T-helper 2 cell treated with Interferon-gamma antibody and Interleukin-4, amounts not matched to agents 5 μg/mL and 100 μg/mL, for 36 hours (primary cell): ENCODE measurements at places on chromosomes 16 and 17.

- DNase-seq: no peak
Observed at GRCh38 chr17:63024716-63025115, 58.7 kb downstream of the TANC2 start.

DNA sequence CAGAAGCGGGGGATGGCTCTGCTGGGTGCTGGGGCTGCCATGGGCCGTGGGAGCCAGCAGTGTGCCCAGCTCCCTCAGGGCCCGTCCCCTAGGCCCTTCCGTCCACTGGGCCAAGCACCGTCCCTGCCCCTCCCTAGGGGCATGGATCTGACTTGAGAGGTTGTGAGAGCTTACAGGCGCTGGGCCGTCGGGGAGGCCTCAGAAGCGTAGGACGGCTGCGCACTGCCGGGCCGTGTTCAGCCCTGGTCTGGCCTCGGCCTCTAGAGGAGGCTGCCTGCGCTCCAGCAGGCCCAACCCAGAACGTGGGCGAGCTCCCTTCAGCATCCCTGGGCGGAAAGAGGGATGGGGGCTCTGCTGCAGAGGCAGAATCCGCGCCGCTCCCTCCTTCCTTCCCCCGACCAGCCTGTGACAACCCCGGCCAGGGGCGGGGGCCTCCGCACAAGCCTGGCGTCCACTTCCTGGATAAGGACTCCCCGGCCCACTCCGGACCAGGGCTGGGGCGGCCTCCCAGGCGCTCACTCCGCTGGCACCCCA lies 685 bp upstream of the MPG start:
- DNase-seq: peak; percentile 44

GRCh38 chr16:54487933-54488332 lies 201.3 kb upstream of the IRX3 start:
- no peak for DNase-seq

DNA sequence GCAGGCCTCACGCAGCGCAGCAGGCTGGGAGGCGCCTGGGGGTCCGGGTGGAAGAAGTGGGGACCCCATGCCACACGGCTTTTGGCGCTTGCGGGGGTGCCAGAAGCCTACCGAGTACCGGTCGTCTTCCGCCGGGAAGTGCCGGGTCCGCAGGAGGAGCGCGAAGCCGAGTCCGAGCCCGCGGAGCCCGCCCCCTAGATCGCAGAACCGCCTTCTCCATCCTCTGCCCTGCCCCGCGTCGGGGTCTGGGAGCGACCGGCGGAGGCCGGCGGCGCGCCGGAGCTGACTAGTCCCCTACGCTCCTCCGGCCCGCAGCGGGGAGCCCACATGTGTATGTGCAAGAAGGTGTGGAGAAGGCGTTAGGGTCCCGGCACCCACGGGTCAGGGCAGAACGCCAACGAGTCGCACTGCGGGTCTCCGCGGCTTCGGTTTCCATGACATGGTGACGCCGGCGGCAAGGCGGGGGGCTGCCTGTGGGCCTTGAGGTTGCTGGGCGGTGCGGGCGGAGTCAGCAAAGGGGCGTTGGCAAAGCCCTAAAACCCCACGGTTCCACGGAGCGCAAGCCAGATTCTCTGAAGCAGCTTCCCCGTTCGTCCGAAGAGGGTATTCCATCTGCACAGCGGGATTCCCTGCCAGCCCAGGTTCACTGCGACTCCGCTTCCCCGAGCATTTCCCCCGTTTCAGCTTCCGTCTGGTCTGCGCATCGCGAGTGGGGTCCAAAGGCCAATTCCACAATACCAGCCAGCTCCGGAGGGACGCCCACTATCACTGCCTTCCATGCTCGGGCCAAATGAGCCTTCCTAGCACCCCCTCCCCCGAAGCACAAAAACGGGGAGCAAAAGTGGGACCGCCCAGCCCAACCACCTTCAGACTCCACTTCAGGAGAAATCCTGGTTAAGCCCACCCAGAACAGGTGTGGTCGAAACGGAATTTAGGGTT lies 2.3 kb upstream of the LHX1 start:
- no peak for DNase-seq

DNA sequence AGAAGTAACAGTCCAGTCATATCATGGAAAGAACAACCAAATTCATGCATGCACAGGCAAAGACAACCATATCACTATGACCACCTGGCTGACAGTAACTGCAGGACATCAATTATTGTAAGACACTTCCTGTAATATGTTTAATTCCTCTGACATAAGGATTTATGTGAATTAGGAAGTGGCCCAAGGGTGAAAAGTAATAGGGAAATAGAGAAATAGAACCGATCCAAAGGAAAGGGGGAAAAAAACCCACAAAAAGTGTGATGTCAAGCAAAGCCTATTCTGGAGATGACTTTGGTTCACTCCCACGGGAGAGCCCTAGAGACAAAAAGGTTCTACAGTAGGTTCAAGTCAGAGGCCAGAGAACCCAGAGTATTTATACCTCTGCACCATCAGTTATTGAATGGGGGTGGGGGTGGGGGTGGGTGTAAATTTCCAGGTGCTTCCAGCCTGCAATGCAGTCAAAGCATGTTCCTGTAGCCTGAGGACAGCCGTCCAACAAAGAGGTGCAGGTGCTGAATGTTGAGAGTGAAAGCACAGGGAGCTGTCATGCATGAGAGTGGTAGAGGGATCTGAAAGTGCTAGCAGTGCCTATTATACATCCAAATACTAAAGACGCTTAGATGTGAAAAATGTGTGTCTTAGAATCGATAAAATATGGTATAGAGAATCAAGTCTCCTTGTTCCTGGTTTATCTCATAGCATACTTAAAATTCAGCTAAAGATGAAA lies 95.6 kb upstream of the HLF start:
- no peak for DNase-seq

- no peak for DNase-seq
Observed at GRCh38 chr16:85650844-85651628, 37.7 kb downstream of the GINS2 start.

GRCh38 chr16:66874079-66874775 lies 6.1 kb upstream of the PDP2 start:
- peak; percentile 19 for DNase-seq

DNA sequence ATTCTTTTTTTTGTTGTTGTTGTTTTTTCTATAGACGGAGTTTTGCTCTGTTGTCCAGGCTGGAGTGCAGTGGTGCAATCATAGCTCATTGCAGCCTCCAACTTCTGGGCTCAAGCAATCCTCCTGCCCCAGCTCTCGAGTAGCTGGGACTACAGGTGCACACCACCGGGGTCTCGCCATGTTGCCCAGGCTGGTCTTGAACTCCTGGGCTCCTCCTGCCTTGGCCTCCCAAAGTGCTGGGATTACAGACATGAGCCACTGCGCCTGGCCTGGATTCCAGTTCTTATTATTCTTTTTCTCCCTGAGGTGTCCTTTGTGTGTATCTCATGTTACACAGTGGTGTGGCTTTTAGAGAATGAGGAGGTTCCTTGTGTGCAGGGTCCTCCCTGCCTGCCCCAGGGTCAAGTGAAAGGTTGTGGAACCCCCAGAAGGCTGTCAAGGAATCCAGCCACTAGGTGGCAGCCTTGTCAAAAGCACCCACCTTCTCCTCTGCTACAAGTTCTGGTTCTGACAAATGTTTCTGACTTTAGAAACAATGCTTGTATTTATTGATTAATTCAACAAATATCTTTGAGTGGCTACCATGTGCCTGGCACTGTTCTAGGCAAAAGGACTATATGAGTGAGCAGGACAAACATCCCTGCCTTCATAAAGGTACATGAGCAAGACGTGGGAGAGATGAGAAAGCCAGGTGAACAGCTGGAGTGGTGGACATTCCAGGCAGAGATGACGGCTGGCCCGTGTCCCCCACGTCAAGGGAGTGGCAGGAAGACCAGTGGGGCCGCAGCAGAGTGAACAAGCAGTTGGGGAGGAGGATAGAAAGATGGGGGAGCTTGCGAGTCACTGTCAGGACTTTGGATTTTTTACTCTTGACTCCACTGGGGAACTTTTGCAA lies 112.4 kb downstream of the SPECC1 start:
- DNase-seq: peak; percentile 44
